ENCODE measurements at places on chromosomes 7 and 10.

GRCh38 chr10:51086710-51087109 lies 12.4 kb downstream of the PRKG1 start:
- no peak for DNase-seq

DNA sequence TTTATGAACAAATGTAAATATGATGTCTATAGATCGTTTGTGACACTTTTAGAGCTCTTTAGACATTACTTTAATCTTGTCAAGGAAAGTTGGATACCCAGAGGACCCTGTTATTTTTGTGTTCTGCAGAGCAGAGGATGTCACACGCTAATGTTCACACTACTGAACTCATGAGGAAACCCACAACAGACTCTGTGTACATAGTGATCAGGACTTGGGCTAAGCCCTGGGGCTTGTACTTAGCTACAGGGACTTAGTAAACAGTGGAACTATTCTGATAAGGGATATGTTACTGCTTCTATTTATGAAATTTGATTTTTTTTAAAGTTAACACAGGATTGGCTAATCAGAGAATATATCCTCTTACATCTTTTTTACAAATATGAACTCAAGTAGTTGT lies 36.1 kb upstream of the ZNF518A start:
- DNase-seq = no peak

- no peak for DNase-seq
Measured at GRCh38 chr7:153657182-153657800, 394.9 kb upstream of the DPP6 start.

GRCh38 chr10:339038-339391 lies 203.8 kb downstream of the ZMYND11 start:
- no peak for DNase-seq

DNA sequence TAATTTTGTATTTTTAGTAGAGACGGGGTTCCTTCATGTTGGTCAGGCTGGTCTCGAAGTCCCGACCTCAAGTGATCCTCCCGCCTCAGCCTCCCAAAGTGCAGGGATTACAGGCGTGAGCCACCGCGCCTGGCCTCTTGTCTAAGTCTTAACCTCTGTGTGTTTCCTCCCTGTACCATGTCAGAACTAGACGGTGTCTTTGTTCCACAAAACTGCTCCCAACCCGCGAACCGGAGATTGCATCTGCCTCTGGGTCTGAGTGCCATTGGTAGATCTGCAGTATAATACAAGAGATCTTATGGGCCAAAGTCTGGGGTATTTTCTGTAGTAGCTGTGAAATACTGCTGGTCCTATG lies 1.3 kb upstream of the EEF1AKMT2 start:
- DNase-seq = no peak

DNA sequence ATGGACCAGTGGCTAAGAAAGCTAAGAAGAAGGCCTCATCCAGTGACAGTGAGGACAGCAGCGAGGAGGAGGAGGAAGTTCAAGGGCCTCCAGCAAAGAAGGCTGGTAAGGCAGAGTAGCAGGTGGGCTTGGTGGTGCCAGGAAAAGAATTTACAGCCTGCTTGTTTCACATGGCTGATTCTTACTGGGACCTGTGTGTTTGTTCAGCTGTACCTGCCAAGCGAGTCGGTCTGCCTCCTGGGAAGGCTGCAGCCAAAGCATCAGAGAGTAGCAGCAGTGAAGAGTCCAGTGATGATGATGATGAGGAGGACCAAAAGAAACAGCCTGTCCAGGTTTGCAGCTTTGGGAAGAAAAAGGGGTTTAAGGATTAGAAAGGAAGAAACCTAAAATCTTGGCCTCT lies 5.0 kb downstream of the NOLC1 start:
- no peak for DNase-seq

DNA sequence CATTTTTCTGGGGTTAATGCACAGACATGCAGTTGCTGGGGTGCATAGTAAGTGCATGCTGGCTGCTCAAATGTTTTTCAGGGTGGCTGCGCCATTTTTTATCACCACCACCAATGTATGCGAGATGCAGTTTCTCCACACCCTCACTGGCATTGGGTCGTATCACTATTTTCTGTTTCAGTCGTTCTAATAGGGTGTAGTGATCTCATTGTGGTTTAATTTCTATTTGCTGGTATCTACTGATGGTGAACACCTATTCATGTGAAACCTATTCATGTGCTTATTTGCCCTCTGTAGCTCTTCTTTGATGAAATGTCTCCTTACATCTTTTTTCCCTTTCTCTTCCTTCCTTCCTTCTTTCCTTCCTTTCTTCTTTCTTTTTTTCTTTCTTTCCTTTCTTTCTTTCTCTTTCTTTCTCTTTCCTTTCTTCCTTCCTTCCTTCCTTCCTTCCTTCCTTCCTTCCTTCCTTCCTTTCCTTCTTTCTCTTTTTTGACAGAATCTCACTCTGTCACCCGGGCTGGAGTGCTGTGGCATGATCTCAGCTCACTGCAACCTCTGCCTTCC lies 84.3 kb downstream of the ELFN1 start:
- DNase-seq = no peak

DNA sequence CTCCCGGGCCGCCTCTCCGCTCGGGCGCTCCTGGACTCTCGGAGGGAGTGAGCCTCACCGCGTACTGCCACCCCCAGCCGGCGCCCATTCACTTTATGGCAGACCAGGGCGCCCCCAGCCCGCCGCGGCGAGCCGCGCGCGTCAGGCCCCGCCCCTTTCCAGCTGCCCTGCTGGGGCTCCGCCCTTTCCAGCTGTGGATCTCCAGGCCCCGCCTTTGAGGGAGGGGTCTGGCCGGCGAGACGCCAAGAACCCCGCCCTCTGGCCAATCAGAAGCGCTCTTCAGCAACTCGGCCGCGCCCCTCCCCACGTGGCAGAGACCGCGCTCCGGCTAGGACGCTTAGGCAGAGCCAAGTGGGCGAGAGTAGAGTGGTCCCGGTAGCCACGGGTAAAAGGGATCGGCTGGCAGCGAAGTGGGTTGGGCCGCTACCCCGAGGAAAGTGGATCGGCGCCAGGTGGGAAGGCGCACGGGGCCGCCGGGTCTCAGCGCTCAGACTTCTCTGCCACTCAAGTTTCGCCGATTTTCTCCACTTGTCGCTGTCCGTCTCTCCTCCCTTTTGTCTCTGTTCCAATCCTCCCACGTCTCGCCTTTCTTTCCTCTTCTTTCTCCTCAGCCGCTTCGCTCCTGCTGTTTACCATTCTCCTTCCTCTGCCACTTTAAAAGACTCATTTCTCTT lies at the start of gene PITX3:
Gene PITX3 (minus strand): TSS at position 69 of the 674 bp plus-strand sequence. CDS start 9,432 bp downstream, outside the sequence.
- DNase-seq = peak; percentile 84

DNA sequence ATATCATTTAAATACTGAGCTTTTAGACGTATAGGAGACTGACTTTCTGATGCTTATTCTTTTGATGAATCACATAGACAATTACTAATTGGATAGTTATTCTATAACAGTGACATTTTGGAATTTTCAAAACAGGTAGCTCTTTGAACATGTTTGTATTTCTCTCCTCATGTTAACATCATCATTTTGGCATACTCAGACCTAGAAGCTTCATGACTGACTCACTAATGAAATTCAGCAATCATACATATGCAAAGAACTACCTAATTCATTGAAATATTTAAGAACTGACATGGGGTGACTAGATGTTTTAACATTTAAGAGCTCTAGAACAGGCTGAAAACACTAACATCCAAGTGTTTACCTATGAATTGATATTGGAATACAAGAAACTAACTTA lies 192.3 kb downstream of the VTI1A start:
- DNase-seq = no peak

GRCh38 chr10:62029401-62029800 lies 127.9 kb downstream of the ARID5B start:
- DNase-seq = no peak

- no peak for DNase-seq
Measured at GRCh38 chr7:38723327-38723726, 92.2 kb upstream of the AMPH start.

DNA sequence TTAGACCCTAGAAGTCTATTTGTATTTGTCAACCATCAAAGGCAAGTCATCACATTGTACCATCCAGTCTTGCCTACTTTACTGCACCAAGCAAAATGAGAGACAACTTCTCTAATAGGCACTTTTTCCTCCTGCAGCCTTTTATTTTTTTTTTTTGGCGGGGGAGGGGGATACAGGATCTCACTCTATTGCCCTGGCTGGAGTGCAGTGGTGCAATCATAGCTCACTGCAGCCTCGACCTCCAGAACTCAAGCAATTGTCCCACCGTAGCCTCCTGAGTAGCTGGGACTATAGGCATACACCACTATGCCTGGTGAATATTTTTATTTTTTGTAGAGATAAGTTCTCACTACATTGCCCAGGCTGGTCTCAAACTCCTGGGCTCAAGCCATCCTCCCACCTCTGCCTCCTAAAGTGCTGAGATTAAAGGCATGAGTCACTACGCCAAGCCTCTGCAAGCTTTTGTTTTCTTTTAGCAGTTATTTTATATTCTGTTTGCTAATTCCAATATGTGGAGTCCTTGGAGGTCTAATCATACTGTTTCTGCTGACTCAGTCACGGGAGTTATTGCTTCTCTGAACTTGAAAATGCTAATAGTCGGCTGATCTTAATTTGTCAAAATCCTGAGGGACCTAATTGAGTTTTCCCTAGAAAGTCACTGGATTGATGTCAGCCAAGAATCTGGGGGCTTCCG lies 14.2 kb downstream of the KPNA7 start:
- DNase-seq = no peak

DNA sequence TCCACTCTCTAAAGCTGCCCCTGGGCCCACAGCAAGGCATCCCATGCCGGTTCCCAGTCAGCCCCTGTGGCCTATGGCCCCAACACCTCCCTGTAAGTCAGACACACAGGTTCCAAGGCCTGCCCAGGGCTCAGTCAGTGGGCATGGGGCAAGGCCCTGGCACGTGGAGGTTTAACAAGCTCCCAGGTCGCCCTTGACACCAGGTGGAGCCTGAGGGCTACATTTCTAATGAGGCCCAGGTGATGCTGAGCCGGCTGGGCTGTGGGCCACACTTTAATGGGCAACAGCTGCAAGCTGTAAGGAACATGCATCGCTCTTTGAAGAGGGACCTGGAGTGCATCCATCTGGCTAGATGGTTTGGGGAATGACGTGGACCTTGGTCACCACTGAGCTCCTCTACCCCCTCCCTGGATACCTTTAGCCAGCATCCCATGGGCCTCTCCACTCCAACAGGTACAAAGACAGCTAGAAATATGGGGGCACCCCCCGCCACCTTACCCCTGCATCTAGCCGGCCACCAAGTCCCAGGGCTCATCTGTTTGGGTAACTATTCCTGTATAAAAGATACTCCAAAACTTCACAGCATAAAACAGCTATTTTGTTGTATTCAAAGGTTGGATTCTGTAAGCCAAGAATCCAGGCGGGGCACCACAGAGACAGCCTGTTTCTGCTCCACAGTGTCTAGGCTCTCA lies 122.5 kb downstream of the OAT start:
- DNase-seq = no peak

DNA sequence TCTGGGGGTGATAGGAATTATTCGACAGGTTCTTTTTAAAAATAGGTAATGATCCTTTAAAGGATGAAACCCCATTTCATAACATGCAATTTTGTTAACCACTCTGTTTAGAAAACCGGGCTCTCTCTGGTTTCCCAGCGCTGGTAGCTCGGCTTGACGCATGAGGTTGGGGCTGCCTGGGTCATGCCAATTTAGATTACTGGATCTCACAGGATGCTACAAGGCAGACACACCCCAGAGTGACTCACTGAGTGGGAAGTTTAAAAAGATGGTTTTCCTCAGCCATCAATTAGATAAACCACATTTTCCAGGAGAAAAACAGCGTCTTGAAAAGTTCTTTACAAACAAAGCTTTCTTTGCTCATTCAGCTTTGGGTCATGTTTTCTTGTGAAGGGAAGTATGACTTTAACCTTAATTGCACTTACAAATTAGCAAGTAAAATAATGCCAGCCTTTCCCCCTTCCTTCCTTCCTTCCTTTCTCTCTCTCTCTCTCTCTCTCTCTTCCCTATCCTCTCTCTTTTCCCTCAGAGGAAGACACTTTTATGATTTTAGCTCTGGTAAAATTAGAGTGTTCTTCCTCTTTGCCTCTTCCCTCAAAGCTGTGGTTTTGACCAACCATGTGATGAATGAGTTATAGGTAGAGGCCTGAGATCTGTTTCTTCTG lies 99.8 kb downstream of the EPDR1 start:
- DNase-seq = no peak

GRCh38 chr7:57343901-57344622 lies 105.9 kb upstream of the ZNF716 start:
- no peak for DNase-seq

GRCh38 chr7:80047856-80048459 lies 86.7 kb upstream of the GNAI1 start:
- no peak for DNase-seq

DNA sequence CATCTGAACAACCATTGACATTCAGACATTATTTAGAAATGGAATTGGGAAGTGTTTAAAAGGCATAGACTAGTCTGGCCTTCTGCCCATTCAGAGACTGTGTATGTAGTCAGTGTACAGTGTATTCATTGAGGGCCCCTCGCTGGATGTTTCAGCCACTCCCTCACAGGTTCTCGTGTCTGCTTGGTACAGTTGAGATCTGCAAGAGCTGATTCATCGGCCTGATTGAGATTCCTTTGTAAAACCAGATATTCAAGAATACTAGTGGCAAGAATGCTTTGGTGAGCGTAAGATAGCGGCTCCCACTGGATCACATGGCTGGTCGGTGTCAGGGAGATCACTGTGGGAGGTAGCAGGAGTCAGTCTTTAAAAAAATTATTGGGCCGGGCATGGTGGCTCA lies 119.5 kb downstream of the TCF7L2 start:
- DNase-seq = no peak

GRCh38 chr7:22791204-22792158 lies 31.2 kb downstream of the TOMM7 start:
- no peak for DNase-seq

- no peak for DNase-seq
Measured at GRCh38 chr10:76394707-76395042, 963.3 kb downstream of the LRMDA start.

DNA sequence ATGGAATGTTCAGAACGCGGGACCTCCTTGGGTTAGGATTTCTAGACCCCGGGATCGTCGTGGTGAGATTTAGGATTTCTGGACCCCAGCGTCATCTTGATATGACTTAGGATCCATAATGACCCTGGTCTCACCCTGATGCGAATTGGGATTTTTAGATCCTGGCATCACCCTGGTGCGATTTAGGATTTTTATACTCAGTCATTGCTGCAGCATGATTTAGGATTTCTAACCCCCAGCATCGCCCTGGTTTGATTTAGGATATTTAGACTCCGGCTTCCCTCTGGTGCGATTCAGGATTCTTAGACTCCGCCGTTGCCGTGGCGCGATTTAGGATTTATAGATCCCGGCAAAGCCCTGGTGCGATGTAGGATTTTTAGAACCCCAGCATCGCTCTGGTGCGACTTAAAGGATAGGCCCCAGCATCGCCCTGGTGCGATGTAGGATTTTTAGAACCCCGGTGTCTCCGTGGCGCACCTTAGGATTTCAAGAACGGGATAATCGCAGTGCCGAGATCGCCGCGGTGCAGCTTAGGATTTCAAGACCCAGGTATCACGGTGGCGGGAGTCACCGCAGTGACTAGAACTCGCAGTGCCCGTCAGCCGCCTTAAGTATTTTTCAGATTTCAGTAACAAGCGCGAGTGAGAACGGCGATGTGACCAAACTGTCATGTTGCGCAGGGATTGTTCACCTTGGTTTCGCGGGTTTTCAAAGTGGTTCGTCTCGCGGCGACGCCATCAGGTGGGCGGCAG lies 814 bp downstream of the MEST start:
- no peak for DNase-seq

Measured in T-helper 22 cell (primary cell).